ENCODE measurements at places on chromosomes 1 and 21. TPM values are rescaled to one million over a fixed set of nuclear protein-coding genes. Genes with fewer than 3 reads are reported as not detected.

KCNJ9 gene
- total RNA-seq, result not detected

PROK1 gene
- total RNA-seq, result 7.4 TPM

FCGR3B gene
- total RNA-seq, result 2.5 TPM

SPATA46 gene
- not detected for total RNA-seq

RHD gene
- not detected for total RNA-seq

- no peak for DNase-seq
- H3K27ac ChIP-seq, result no peak overlapping the region
- H3K4me1 ChIP-seq, result no peaks in the 10 kb centered on the region
- H3K27me3 ChIP-seq, result no peaks in the 10 kb centered on the region
- no peaks in the 10 kb centered on the region for H3K36me3 ChIP-seq
Observed at GRCh38 chr1:74463333-74463988, 49.0 kb downstream of the LRRC53 start.

DNA sequence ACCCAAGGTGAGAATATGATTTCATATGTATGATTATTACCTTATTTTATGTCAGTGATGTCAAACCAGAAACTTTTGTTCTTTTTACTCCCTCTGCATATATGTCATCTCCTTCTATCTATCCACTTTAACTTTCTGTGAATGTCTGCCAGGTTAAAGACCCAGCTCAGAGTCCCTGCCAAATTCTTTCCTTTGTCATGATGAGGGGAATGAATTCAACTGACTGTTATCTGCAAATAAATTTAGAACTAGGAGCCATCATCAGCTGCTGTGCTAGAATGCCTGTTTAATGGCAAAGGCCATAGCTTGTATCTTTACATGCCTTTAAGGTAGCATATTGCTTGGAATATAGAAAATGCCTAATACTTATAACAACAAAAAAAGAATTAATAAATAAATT is 815.6 kb upstream of the NEGR1 start:
- no peaks in the 10 kb centered on the region for H3K4me1 ChIP-seq
- no peak overlapping the region for H3K4me3 ChIP-seq
- DNase-seq, result no peak
- no peak overlapping the region for H3K27ac ChIP-seq
- no peaks in the 10 kb centered on the region for H3K27me3 ChIP-seq
- H3K36me3 ChIP-seq, result no peaks in the 10 kb centered on the region

DNA sequence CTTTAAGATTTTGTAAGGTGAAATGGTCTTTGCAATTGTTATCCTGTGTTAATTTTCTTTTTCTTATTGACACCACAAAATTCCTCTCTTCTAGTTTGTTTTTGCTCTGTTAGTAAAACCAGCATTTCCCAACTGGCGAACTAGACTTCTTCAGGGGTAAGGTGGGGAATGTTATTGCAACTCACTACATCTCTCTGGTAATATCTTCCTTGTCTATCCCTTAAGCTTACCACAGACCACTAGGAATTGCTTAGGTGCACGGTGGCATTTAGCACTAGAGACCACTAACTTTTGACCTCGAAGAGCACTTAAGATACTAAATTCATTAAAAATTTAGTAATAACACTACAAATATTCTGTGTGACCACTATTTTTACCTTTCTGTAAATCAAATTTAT is 4.2 kb upstream of the COA6 start:
- DNase-seq, result no peak
- H3K27me3 ChIP-seq, result no peaks in the 10 kb centered on the region
- no peaks in the 10 kb centered on the region for H3K36me3 ChIP-seq
- peaks cover 13% of the 10 kb centered on the region for H3K4me1 ChIP-seq
- H3K27ac ChIP-seq, result no peak overlapping the region
- no peak overlapping the region for H3K4me3 ChIP-seq

All from vagina (tissue), 2 donors.